ENCODE measurements at places on chromosomes 5 and 9. TPM values are rescaled to one million over a fixed set of nuclear protein-coding genes. Genes with fewer than 3 reads are reported as not detected.

The PDZD2 gene
- 11.7 TPM for total RNA-seq

- peak; percentile 53 for DNase-seq
Measured at GRCh38 chr9:93673021-93673838, 96.8 kb downstream of the PHF2 start.

The PDE6A gene
- total RNA-seq = not detected

DNA sequence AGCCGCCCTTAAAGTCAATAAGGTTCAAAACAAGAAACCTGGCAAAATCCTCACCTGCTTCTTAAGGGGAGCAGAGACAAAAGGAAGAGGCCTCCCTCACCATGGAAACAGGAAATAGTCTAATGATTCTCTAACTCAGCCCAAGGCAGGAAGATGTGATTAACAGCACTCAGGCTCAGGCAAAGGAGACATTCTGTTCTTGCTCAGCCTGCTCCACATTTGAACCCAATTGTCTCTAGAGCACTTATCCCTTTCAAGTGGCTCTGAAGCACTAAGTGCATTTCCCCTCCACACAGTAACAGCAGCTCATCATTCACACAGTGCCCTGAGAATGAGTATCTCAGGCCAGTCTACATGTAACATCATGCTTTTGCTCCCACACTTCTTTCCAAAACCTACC is 72.3 kb downstream of the NIPSNAP3B start:
- DNase-seq = no peak

The SOX30 gene
- total RNA-seq = not detected

The GABRB2 gene
- 0.36 TPM for total RNA-seq

The SPINK13 gene
- total RNA-seq = not detected

DNA sequence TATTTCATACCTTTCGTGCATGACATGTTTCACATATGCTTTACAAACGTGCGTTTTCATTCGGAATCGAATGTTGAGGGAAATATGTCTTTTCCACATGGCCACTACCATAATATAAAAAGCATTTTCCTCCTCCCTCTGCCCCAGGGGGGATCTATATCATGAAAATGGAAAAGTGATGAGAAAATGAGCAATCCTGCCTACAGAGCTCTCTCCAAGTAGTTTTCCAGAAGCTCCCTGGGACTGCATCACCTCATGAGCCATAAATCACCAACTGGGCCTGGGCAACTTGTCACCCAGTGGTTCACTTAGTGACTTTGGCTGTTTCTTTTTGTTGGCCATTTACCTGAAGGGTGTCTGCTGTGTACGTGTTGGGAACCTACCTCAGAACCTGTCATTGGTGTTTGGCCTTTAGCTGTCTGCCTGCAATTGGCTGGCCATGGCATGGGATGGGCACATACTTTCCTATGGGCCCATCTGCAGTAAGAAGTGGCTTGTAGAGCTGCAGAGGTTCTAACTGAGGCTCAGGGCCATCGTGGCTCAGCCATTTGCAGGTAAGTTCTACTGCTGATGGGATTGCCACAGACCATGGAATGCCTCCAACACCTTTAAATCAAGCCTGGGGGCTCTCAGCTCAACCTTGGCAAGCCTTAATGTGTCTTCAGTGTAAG is 9.5 kb upstream of the TIFAB start:
- DNase-seq = peak; percentile 44

GRCh38 chr5:148372166-148372725 is 11.5 kb upstream of the FBXO38 start:
- no peak for DNase-seq

- no peak for DNase-seq
Measured at GRCh38 chr9:126842977-126843799, 17.3 kb upstream of the ZBTB34 start.

DNA sequence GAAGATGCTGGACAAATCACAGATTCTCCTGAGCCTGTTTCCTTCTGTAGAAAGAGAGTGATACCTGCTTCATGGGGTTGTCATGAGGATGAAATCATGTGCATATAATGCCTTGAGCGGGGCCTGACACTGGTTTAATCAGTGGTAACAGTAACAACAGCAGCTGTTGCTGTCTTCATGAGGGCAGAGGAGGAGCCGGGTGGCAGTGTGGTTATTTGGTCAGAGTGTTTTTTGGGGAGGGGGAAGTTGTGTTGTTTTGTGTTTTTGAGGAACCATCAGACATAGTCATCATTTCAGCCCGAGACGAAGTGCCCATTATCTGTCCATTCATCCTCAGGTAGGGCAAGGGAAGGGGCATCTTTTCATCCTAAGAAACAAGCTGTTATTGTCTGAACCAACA is 44.0 kb downstream of the NEURL1B start:
- no peak for DNase-seq

DNA sequence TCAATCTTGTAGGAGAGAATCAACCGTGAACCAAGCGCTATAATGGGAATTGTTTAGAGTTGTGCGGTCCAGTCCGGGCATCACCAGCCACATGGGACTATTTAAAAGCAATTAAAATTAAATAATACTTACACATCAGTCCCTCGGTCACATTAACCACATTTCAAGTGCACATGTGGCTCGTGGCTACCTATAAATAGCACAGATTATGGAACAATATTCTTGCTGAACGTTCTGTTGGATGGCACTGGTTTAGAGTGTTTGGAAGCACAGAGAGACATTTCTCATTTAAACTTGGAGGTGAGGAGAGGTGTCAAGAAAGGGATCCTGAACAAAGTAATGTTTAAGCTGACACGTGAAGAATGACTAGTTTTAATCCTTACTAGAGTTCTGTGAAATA is 12.5 kb upstream of the PIP5K1B start:
- DNase-seq = no peak

The SLC6A7 gene
- not detected for total RNA-seq

All from sigmoid colon (tissue), 7 donors.